Effector memory CD4-positive, alpha-beta T cell (primary cell): ENCODE measurements at places on chromosomes 2 and 18.

DNA sequence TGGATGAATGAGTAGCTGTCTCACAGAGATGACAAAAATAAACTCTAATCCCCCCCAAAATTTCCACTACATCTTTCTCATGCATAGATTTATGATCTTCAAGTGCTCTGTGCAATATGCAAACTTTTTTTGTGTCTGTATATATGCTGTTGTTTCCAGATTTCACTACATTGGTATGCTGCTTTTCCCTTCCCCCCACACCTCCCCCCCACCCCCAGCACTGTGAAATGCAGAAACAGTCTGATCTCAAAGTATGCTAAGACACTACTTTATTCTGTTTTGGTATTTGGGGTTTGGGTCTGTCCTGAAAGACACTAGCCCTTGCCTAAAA lies 524 bp upstream of the KLHL14 start:
- DNase-seq, result no peak

GRCh38 chr2:180519276-180519675 lies 461.1 kb upstream of the UBE2E3 start:
- DNase-seq, result no peak

- no peak for DNase-seq
Measured at GRCh38 chr18:59876310-59876626, 23.5 kb upstream of the PMAIP1 start.

GRCh38 chr2:199982126-199982843 lies 26.9 kb downstream of the MAIP1 start:
- no peak for DNase-seq

GRCh38 chr18:13184396-13184795 lies 34.2 kb upstream of the LDLRAD4 start:
- DNase-seq, result no peak

DNA sequence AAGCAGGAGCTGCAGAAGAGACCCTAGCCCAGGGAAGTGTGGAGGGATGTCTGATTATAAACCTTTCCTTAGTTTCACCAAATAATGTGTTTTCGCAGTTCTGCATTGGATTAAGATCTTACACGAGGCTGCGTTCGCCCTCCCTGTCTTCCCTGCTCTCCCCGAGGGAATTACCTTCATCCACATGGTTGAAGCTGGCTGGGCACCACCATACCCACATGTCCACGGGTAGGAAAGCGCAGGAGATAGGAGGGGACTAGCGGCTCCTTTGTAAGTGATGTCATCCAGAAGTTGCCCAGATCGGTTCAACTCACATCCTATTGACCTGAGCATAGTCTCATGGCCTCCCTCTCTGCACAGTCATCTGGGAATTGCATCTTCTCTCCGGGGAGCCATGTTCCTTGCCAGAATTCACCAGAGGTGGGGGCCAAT lies 1.1 kb downstream of the TTL start:
- no peak for DNase-seq

DNA sequence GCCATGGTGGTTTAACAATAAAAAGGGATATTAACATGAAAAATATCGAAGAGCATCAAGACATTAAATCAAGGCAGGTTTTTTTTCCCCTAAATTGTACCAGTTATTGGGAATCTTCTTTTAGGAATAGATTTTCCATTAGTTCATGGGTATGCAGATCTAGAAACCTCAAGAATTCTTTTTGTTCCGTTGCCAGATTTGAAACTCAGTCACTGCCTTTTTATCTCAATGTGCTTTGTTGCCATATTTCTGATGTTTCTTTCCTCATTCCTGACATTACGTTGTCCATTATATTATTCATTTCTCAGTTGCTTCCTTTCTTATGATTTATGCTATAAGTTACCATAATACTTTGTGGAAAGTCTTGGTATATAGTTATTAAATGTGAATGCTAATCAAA lies 162.2 kb downstream of the CD226 start:
- DNase-seq, result no peak

GRCh38 chr2:218391202-218391601 lies 8.5 kb upstream of the CTDSP1 start:
- DNase-seq, result no peak

DNA sequence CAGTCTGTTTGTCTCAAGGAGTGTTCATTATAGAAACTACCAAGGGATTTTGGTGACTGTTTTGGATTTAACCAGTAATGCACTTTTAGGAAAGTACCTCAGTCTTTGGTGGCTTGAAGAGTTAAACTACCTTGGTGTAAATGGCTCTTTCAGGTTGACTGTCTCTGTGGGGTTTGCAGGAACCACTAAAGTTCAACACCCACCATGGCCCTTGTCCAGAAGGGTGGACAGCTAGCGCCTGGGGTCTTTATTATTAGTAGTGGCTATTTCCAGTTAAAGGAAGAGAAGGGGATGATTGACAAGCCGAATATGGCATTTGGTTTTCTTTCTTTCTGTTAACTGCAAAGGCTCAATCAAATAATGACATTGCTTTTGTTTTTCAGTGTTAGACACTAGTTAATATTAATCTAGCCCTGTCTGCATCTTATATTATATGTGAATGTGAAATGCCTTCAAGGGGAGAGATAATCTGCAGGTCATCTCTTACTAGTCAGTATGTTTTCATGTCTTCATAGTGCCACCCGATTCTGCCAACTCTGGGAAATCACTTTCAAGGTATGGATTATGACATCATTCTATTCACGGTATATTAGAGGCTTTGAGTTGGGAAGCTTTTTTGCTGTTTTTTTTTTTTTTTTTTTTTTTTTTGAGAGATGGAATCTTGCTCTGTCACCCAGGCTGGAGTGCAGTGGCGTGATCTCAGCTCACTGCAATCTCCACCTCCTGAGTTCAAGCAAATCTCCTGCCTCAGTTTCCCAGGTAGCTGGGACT lies 56.4 kb downstream of the MAP4K4 start:
- DNase-seq, result no peak

GRCh38 chr2:226943862-226944620 lies 108.2 kb downstream of the RHBDD1 start:
- DNase-seq, result no peak

- no peak for DNase-seq
Measured at GRCh38 chr2:135066710-135067109, 14.6 kb downstream of the RAB3GAP1 start.
